ENCODE measurements at places on chromosomes 16 and 17. TPM values are rescaled to one million over a fixed set of nuclear protein-coding genes. Genes with fewer than 3 reads are reported as not detected.

DNA sequence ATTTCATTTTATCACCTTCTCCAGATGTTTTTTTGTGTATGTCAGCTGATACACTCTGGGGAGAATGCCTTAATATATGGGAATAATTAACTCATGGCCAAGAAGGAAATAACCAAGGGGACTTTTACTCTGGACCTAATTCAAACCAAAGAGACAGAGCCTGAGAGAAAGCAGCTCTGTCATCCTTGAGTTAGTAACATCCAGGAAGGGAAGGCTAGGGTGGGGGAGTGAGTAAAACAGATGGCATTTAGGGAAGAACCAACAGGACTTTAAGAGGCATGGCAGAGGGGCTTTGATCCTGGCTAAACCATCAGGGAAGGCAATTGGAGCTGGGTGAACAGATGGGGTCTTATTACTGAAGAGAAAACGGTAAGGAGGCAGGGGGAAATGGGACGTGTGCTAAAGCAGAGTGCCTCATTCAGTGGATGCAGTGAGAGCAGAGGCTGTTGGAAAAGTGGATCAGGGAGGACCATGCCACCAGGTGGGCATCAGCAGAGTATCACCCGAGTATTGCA is 2.5 kb upstream of the SMPD3 start:
- no peak overlapping the region for H3K4me3 ChIP-seq
- H3K36me3 ChIP-seq = no peaks in the 10 kb centered on the region
- H3K27ac ChIP-seq = no peak overlapping the region
- no peak for DNase-seq
- peaks cover 8% of the 10 kb centered on the region for H3K4me1 ChIP-seq
- peaks cover 10% of the 10 kb centered on the region for H3K27me3 ChIP-seq

- H3K36me3 ChIP-seq = no peaks in the 10 kb centered on the region
- no peak overlapping the region for H3K27ac ChIP-seq
- H3K4me1 ChIP-seq = no peaks in the 10 kb centered on the region
Observed at GRCh38 chr17:79325709-79326430, 251.2 kb downstream of the ENGASE start.

DNA sequence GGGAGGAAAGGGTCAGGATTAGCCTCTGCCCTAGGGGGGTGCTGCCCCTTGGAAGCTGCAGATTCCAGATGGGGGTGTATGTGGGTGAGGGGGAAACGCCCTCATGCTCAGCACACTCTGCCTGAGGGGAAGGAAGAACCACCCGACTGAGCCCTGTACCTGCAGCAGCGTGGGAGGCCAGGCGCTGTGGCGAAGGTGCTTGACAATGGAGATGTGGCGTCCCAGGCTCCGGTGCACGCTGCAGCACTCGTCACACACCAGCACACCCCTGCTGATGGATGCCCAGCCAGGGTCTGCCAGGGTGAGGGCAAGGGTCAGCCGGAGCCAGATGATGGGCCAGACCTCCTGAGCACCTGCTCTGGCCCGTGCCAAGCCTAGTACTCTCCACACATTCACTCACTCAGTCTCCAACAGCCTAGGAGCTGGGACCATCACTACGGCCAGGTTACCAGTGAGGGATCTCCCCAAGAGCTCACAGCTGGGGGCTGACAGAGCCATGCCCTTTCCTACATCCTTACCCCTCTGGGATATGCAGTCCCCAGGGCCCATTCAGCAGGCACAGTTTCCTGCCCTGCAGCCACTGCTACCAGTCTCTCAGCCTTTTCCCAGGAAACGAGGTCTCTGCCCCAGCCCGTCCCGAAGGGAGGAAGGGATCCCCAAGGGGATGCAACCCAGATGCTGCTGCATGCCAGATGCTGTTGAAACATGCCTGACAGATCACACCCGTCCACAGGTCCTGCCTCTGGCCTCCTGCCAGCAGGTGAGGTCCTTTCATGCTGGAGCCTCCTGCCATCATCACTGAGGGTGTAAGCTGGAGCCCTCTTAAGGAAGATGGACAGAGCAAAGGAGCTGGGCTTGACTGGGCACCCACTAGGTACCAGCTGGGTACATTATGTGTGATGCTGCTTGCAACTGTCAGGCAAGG is 5.9 kb downstream of the GIT1 start:
- peaks cover 21% of the 10 kb centered on the region for H3K4me1 ChIP-seq
- no peaks in the 10 kb centered on the region for H3K36me3 ChIP-seq
- no peaks in the 10 kb centered on the region for H3K27me3 ChIP-seq
- DNase-seq = no peak
- H3K27ac ChIP-seq = no peak overlapping the region

Gene C16orf89
- total RNA-seq = 1.6 TPM

DNA sequence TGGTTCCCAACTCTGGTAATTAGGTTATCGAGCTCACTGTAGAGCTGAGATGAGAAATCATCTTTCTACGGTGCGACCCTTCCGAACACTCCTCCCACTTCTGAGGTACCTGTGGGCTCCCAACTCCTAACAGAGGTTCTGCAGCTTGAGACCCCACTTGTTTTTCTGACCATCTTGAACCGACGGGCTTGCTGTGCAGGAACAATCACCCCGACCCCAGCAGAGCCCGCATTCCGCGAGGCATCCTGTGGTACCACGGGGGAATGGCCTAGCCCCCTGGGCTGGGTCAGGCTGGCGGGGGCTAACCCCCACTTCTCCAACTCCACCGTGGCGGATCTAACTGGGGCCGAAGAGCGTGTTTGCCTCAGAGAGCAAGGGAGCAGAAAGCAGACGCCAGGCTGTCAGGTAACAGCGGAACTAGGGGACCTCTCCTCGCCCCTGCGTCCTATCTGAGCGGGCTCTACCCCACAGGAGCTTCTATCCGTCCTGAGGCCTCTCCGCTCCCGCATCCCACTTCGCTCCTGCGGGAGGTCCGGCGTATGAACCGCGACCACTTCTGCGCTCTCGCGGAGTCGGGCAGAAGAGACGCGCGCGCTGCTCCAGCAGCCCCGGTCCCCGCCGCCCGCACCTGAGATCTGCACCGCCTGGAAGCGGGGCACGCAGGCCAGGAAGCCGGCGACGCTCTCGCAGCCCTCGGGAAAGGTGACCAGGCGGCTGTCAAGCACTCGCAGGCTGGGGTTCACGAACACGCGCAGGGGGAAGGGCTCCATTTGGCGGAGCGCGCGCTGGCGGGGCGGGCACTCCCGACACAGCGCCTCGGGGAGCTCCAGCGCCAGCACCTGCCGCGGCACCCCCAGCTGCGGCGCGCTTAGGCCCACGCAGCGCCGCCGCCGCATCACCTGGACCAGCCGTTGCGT is 761 bp downstream of the PDF start:
- H3K4me1 ChIP-seq = peaks cover 32% of the 10 kb centered on the region
- peak overlapping the region; percentile 95 for H3K27ac ChIP-seq
- peak overlapping the region; percentile 99 for H3K4me3 ChIP-seq
- DNase-seq = peak; percentile 49
- H3K36me3 ChIP-seq = peaks cover 3% of the 10 kb centered on the region

- peak; percentile 80 for DNase-seq
- no peaks in the 10 kb centered on the region for H3K36me3 ChIP-seq
- no peaks in the 10 kb centered on the region for H3K27me3 ChIP-seq
- no peaks in the 10 kb centered on the region for H3K4me1 ChIP-seq
- H3K4me3 ChIP-seq = no peak overlapping the region
Observed at GRCh38 chr17:11608396-11608795, 10.1 kb downstream of the DNAH9 start.

Gene ZCCHC14
- 24.6 TPM for total RNA-seq

Gene ABCA8
- 9.7 TPM for total RNA-seq

DNA sequence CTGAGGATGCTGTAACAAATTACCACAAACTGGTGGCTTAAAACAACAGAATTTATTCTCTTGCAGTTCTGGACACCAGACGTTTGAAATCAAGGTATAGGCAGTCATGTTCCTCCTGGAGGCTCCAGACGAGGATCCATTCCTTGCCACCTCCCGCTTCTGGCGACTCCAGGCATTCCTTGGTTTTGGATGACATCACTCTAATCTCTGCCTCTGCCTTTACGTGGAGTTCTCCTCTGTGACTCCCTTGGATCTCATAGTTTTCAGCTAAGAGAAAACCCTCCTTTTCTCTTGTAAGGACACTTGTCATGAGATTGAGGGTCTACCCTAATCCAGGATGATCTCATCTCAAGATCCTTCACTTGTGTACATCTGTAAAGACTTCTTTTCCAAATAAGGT is 31.4 kb upstream of the HS3ST3B1 start:
- H3K27me3 ChIP-seq = no peaks in the 10 kb centered on the region
- H3K36me3 ChIP-seq = no peaks in the 10 kb centered on the region
- H3K27ac ChIP-seq = no peak overlapping the region
- H3K4me1 ChIP-seq = no peaks in the 10 kb centered on the region
- no peak for DNase-seq

DNA sequence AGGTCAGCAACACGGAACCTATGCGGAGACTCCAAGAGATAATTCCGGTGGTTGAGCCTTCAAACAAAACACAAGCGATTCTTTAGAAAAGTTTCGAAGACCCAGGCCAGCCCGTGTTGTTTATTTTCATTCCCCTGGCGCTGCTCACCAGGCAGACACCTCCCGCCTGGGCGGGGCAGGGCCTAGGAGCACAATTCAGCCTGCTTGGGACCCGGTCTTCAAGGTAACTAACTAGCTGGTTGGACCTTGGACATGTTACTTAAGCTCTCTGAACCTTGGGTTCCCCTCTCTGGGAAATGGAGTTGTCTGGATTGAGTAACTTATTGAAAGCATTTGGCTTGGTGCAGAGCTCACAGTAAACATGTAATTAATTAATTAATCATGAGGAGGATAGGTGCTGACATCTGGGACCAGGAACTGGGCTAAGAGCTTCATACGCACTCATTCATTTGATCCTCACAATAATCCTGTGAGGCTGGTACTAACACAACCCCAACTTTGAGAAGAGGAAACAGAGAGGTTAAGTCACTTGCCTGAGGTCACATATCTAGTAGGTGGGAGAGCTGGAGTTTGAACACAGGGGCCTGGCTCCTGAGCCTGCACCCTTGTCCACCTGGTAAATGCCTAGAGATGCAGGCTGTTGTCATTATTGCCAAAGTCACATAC is 125.3 kb upstream of the SMURF2 start:
- peak overlapping the region; percentile 23 for H3K27ac ChIP-seq
- peaks cover 4% of the 10 kb centered on the region for H3K4me1 ChIP-seq
- no peaks in the 10 kb centered on the region for H3K36me3 ChIP-seq
- H3K27me3 ChIP-seq = no peaks in the 10 kb centered on the region
- H3K4me3 ChIP-seq = no peak overlapping the region

Gene OR2C1
- not detected for total RNA-seq

Gene CMTM3
- 7.9 TPM for total RNA-seq

- no peak overlapping the region for H3K4me3 ChIP-seq
- H3K36me3 ChIP-seq = no peaks in the 10 kb centered on the region
- H3K27ac ChIP-seq = no peak overlapping the region
- H3K4me1 ChIP-seq = no peaks in the 10 kb centered on the region
- no peak for DNase-seq
Observed at GRCh38 chr16:59540621-59541020, 806.5 kb upstream of the GOT2 start.

Gene MYH8
- not detected for total RNA-seq

Gene DNAAF1
- not detected for total RNA-seq

GRCh38 chr17:4444782-4445473 is 11.2 kb downstream of the SPNS3 start:
- peaks cover 5% of the 10 kb centered on the region for H3K4me1 ChIP-seq
- no peak overlapping the region for H3K4me3 ChIP-seq
- H3K27ac ChIP-seq = no peak overlapping the region
- peak; percentile 87 for DNase-seq
- H3K27me3 ChIP-seq = no peaks in the 10 kb centered on the region

Gene VPS35
- 124 TPM for total RNA-seq

GRCh38 chr16:88777471-88778270 is 7.3 kb downstream of the PIEZO1 start:
- no peaks in the 10 kb centered on the region for H3K36me3 ChIP-seq
- H3K27ac ChIP-seq = no peak overlapping the region
- no peak for DNase-seq

DNA sequence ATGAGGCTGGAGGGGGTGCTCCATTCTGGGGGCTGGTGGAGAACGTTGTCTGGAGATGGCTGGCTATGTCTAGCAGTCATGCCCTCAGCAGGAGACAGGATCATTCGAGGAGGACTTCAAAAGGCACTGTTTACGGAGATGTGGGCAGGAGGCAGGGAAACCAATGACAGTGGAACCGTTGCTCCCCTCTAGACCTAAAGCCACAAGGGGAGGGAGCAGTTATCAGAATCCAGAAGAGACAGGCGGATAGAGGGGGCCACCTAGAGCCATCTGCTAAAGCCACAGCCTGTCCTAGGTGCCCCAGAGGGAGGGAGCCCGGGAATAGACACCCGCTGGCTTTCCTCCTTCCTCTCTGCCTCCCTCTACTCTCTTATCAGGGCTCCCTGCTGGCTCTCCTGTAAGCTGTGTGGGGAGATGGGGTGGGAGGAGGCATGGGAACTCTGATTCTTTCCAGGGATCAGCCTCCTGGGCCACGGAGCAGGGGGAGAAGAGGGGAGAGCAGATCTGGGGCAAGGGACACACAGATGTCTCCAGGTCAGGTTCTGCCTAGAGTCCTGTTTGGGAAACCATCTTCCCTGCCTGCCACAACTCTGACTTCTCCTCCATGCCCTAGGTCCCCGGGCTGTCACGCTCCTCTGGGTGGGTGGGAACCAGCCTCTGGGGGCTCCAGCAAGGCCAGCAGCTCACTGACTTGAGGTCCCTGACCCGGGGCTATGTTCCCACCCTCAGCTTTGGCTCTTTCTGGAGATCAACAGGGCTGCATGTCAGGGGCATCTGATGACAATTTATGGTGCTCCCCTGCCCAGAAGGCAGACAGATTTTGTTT is 42.3 kb downstream of the IRX3 start:
- H3K4me3 ChIP-seq = no peak overlapping the region
- no peaks in the 10 kb centered on the region for H3K36me3 ChIP-seq
- no peaks in the 10 kb centered on the region for H3K27me3 ChIP-seq
- no peaks in the 10 kb centered on the region for H3K4me1 ChIP-seq
- DNase-seq = no peak
- no peak overlapping the region for H3K27ac ChIP-seq

Gene CD300C
- 1.1 TPM for total RNA-seq

DNA sequence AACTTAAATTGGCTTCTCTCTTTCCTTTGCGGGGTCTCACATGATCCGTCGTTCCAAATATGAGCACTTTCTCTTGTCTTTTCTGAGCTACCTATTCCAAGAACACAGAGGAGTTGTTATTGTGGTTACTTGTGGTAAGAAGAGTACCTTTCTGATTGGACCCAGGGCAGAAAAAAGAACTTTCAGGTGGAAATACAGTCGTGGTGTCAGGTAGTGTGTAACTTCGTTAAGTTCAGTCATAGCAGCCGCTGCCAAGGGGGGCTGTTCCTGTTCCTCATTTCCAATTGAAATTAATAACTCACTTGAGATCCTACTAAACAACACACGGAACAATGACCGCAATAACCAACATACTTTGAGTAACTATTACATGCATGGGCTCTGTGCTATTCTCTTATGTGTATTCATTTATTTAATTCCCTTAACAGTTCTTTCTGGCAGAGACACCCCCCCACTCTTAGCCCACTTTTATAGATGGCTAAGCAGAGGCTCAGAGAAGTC is 681.7 kb downstream of the MAF start:
- no peaks in the 10 kb centered on the region for H3K27me3 ChIP-seq
- DNase-seq = no peak
- H3K4me1 ChIP-seq = no peaks in the 10 kb centered on the region
- H3K4me3 ChIP-seq = no peak overlapping the region

Gene MT1F
- total RNA-seq = 40.0 TPM

Gene GCSH
- total RNA-seq = 9.4 TPM

Gene TRIM72
- total RNA-seq = 0.02 TPM
